ENCODE measurements at places on chromosomes 11 and 22.

GRCh38 chr11:93474123-93474522, 69.1 kb downstream of the SMCO4 start:
- peak; percentile 48 for DNase-seq

- DNase-seq: no peak
Measured at GRCh38 chr11:76671237-76671592, 668 bp upstream of the LRRC32 start.

GRCh38 chr11:1119604-1120146, 38.1 kb upstream of the MUC5AC start:
- no peak for DNase-seq

DNA sequence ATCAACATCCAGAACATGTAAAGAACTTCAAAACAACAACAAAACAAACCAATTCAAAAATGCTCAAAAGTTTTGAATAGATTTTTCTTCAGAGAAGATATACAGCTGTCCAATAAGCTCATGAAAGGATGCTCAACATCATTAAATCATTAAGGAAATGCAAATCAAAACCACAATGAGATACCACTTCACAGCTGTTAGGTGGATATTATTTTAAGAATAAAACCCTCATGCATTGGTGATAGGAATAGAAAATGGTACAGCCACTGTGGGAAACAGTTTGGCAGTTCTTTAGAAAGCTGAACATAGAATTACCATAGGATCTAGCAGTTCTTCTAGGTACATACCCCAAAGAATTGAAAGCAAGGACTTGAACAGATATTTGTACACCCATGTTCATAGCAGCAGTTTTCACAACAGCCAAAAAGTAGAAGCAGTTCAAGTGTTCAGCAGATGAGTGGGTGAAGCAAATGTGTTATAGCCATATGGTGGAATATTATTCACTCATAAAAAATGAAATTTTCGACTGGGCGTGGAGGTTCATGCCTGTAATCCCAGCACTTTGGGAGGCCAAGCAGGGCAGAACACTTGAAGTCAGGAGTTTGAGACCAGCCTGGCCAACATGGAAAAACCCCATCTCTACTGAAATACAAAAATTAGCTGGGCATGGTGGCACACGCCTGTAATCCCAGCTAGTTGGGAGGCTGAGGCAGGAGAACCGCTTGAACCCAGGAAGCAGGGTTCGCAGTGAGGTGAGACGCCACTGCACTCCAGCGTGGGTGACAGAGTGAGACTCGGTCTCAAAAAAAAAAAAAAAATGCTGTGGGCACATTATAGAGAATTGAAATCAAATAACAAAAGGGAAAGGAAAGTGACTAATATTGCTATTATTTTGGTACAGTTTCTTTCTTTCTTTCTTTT, 42.9 kb downstream of the CBL start:
- DNase-seq: no peak

DNA sequence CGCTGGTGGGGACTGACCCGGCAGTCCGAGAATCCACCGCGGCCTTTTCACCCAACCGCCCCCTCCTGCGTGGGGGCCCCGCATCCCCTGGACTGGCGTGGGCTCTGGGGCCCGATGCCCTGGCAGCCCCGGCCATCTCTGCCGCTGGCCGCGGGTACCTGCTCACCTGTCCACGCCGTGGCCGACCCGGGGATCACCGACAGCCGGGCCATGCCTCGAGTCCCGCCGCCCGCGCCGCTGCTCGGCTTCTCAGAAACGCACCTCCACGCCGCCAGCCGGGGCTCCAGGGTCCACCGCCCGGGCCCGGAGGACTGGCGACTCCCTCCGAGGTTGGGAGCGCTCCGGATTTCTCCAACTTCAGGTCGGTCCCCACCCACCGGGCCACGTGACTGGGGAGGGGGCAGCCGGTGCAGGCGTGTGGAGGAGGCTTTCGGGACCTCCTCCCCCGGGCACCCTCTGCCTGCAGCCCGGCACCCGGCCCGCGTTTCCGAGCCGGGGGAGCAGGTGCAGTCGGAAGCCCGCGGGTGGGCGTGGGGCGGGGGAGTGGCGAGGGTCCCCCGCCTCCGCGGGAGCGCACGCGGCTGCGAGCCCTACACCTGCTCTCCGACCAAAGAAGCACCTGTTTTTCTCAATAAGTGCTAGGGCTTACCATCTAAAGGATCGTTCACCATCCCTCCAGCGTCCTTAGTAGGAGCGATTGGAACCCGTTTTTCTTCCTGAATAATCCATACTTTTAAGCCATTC, 554 bp upstream of the NRIP3 start:
- DNase-seq: no peak

GRCh38 chr11:103486604-103487003, 377.4 kb downstream of the DYNC2H1 start:
- no peak for DNase-seq

DNA sequence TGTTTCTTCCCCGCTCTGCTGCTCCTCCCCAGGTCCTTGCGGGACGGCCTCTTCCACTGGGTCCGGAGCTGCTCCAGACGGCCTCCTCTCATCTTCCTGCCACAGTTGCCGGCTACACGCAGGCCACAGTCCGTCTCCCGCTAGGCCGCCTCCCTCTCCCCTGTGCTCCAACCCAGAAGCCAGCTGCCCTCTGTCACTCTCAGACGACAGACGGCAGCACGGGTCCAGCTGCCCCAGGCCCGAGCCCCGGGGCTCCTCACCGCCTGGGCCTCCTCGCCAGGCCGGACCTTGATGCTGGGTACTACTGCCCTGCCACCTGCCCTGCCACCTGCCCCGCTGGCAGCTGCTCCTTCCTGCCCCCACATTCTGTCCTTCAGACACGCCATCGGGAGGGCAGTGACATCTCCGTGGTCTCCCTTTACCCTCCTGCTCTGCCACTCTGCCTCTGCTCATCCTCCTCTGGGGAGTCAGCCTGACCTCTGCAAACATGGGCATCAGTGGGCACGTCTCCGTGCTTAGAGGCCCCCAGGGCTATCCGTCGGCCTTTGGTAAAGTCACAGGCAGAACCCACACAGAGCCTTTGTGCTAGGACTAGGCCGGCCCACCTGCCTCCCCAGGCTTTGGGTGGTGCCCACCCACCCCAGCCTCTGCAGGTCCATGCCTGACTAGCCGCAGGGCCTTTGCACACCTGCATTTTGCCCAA, 43.1 kb upstream of the TH start:
- no peak for DNase-seq

Data from umbilical cord (tissue), 2 donors.